Gastrocnemius medialis (tissue), 4 donors: ENCODE measurements at places on chromosomes 16 and 17. TPM values are rescaled to one million over a fixed set of nuclear protein-coding genes. Genes with fewer than 3 reads are reported as not detected.
A peak's percentile ranks its signal among the peaks of the same experiment; 100 is the strongest.

ST3GAL2 gene
- total RNA-seq: 27.7 TPM

KAT7 gene
- 49.8 TPM for total RNA-seq

HYDIN gene
- total RNA-seq: 0.12 TPM

PKMYT1 gene
- total RNA-seq: not detected

ITGAE gene
- 10.8 TPM for total RNA-seq

GRCh38 chr16:69593751-69594255 is 28.0 kb downstream of the NFAT5 start:
- DNase-seq: no peak

GRCh38 chr17:72565758-72566157 is 444.9 kb downstream of the SOX9 start:
- DNase-seq: no peak

DNA sequence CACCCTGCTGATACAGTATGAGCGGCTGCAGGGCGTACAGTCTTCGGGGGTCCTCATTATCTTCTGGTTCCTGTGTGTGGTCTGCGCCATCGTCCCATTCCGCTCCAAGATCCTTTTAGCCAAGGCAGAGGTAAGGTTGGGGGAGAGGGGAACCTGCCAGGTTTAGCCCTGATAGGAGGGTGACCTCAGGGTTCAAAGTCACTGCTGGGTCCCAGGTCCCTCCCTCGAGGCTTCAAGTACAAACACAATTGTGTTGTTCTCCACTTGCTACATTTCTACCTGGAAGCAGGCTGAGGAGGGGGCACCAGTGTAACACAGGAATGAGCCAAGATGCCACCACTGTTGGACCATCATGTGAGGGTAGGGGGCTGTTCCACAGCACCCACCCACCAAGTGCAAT is 22.4 kb downstream of the ABCC3 start:
- DNase-seq: no peak

DNA sequence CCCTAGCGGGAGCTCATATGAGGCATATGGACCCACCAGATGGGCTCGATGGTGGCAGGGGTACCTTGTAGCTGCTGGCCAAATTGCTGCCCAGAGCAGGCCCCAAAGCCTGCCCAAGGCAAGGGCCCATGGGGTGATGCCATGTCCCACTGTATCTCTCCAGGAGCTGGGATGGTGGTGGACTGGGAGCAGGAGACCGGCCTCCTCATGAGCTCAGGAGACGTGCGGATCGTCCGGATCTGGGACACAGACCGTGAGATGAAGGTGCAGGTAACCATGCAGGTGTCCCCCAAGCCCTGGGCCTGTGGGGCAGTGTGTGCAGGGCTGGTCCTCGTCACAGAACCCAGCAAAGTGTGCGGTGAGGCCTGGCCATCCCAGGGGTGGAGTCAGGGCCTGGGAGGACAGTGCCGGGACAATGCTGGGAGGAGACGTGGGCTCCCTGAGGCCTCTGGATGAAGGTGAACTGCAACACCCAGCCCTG is 34.1 kb upstream of the CHMP6 start:
- DNase-seq: no peak

DNA sequence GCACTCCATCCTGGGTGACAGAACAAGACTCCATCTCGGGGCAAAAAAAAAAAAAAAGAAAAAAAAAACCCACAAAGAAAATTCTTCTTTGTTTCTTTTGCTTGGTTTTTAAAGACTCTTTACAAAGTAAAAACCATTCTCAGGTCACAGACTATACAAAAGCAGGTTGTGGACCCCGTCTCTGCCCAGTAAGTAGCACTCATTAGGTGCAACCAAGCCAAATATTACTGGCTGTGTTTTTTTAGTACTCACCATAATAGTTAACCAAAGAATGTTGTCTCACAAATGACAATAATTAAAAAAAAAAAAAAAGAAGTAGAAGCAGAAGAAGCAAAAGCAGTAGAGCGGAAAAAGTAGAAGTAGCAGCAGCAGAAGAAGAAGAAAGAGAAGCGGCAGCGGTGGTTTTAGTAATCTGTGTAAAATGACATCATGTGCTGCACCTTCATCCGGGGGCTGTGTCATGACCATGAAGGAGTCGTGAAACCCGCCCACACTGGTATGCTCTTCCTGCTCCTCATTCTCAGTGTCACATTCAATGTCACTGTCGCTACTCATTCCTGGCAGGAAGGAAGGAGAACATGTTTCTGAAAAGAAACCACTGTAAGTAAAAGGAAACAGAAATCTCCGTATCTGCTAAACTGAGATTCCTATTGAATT is 105.4 kb downstream of the TRIM37 start:
- peak; percentile 22 for DNase-seq

DNA sequence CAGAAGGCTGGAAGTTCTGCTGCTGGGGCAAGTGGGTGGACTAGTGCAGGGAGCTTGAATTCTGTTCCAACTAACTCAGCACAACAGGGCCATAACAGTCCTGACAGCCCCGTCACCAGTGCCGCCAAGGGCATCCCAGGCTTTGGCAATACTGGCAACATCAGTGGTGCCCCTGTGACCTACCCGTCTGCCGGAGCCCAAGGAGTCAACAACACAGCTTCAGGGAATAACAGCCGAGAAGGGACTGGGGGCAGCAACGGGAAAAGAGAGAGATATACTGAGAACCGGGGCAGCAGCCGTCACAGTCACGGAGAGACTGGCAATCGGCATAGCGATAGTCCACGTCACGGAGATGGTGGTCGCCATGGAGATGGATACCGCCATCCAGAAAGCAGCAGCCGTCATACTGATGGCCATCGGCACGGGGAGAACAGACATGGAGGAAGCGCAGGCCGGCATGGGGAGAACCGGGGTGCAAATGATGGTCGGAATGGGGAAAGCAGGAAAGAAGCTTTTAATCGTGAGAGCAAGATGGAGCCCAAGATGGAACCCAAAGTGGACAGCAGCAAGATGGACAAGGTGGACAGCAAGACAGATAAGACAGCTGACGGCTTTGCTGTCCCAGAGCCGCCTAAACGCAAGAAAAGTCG is 9.4 kb upstream of the PSMC5 start:
- no peak for DNase-seq

- DNase-seq: no peak
Observed at GRCh38 chr17:9771465-9771864, 19.9 kb downstream of the DHRS7C start.

- DNase-seq: no peak
Observed at GRCh38 chr16:83205896-83206295, 579.1 kb downstream of the CDH13 start.
